ENCODE measurements at places on chromosomes 4 and X.
A peak's percentile ranks its signal among the peaks of the same experiment; 100 is the strongest.

GRCh38 chr4:109441862-109442458, 8.3 kb downstream of the SEC24B start:
- no peak for DNase-seq

DNA sequence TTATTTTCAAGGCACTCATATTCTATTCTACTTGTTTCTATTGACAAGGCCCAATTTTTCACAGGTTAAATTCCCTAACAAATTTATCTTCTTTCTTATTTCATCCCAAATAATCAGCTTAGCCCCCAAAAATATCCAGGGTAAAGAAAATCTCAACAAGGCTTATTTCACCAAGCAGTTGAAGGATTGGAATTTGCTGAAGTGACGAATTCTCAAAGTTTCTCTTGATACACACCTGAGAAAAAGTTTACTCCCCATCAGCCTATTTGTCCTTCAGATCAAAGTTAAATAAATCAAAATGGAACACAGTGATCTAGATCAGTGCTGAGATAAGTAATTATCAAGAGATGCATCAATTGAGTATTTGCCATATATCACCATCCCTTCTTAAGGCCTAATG, 106.9 kb downstream of the ATRX start:
- no peak for DNase-seq

- DNase-seq = no peak
These were observed 274.9 kb downstream of the GASK1B start for GRCh38 chr4:157897855-157898370.

DNA sequence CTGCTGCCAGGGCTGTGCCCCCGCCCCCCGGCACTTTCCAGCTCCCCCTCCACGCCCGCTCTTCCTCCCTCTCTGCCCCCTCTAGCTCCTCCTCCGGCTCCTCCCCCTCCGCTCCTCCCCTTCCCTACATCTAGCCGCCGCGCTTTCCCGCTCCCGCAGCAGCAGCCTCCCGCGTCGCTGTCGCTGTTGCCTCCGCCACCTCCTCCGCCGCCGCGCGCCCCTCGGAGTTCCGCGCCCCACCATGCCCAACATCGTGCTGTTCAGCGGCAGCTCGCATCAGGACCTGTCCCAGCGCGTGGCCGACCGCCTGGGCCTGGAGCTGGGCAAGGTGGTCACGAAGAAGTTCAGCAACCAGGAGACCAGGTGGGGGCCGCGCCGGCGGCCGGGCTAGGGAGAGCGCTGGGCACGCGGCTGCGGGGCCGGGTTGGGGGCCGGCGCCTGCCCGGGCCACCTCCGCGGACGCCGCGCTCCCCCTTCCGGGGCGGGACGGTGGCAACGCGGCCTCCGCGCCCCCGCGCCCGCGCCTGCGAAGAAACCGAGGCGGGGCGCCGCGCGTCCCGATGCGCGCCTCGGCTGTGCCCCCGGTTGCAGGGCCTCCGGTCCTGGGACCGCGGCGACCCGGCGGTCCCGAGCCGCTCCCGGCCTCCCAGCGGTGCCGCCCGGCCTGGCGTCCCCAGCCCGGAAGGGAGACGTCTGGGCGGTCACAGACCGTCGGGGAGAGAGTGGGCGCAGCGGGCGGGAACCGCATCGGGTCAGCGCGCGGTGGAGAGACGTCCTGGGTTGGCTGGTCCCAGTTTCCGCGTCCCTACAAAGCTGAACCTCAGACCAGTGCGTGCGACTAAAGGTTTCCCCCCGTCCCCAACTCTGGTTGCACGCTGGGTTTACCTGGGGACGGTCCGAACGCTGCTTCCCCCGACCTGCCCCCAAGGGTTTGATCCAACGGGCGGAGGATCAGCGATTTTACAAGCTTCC, at the start of gene PRPS2:
Gene PRPS2 (plus strand): TSS at position 156 of the 972 bp plus-strand sequence. CDS start 86 bp downstream, at position 242.
- peak; percentile 57 for DNase-seq

DNA sequence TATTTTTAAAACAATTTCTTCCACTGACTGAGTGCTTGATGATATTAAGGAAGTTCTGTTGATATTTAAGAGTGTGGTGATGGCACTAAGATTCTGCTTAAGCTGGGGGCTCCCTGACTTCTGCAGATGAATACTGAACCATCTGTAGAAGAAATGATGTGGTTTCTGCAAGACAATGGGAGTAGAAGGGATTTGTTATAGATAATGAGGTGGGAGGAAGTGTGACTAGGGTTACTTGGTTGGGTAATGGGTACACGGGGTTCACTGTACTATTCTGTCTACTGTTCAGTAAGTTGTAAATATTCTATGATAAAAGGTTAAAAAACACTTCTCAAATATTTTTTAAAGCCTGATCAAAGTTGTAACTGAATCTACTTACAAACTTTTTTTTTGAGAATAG, 60.9 kb upstream of the TXK start:
- no peak for DNase-seq

Data from activated T-helper 9 cell treated with anti-CD3 and anti-CD28 coated beads, Interleukin-2, amount 50 U/mL, for 16 hours (primary cell).